ENCODE measurements at places on chromosomes 6 and 20.

- no peak for DNase-seq
Observed at GRCh38 chr20:11050350-11050749, 376.6 kb upstream of the JAG1 start.

DNA sequence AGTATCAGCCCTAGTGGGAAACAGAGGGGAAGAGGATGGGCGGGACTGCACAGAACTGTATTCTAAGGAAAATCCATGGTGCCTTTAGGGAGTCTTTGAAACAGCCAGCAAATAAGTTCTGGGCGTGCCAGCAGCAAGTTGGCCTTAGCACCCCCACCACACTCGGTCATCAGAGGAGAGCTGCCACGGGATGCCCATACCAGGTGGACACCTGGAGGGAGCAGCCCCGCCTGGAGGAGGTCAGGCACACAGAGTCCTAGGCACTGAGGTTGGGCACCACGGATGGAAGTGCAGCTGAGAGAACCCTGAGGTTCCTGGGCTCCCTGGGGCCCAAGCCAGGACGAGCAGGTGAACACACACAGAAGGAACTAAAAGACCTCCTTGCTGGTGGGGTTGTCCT is 180.8 kb upstream of the PROKR2 start:
- no peak for DNase-seq

- no peak for DNase-seq
Observed at GRCh38 chr6:159695984-159696383, 2.9 kb upstream of the SOD2 start.

DNA sequence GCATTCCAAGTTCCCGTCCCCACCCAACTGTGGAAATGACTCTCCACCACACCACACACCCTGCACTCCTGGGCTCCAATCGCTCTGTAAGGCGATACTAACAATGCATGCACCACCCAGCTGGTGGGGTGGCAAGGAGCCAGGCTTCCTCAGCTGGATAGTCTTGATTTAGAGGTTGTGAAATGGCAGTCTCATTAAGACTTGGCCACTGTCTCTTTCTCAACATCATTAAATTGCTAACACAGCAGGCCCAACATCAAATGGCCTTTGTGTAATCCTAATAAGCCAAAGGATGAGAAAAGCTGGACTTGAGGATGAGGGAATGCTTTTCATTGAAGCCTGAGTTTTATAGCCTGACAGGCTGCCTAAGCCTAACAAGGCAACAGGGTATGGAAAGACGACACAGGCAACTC is 223.7 kb downstream of the GMDS start:
- DNase-seq = no peak

GRCh38 chr6:2947445-2947844 is 23.9 kb downstream of the SERPINB6 start:
- DNase-seq = no peak

- DNase-seq = no peak
Observed at GRCh38 chr6:150915880-150916265, 50.4 kb downstream of the MTHFD1L start.

- no peak for DNase-seq
Observed at GRCh38 chr6:105459864-105460263, 57.0 kb upstream of the PREP start.

DNA sequence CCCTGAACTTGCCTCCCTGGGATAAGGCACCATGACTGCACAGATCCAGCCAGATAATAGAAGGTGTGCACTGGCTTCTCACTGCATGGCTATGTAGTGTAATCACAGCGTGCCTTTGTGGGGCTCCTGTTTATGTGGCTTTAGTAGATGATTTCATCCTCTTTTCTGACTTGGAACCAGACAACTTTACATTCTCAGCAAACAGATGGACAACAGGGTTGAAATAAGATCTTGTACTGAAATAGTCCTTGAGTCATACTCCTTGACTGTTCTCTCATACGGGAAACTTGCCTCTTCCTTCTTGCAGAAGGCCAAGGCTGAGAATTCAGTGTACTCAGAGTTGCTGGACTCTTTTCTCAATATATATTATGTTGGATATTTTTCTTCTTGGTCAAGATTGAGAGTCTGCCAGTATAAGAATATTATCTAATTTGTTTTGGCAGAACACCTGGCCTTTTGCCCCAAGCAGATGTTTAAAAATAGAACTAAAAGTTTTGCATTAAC is 25.0 kb upstream of the RNF144B start:
- DNase-seq = no peak

- no peak for DNase-seq
Observed at GRCh38 chr6:25640446-25640845, 11.6 kb upstream of the SCGN start.

DNA sequence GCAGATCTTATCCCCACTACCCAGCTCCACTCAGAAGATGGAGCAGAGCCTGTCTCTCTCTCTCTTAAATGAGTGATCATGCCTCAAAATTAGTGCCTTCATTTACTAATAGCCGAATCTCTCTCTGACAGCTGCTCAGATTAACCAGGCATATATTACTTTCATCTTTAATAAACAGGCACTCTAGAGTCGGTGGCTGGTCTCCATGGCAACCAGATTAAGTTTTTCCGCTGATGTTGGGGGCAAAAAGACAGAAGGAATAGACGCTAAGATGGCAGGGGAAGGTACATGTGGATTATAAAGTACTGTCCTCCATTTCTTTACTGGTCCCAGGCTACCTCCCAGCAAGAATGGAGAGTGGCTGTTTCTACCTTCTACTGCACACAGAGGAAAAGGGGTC is 121.6 kb downstream of the QRSL1 start:
- no peak for DNase-seq

DNA sequence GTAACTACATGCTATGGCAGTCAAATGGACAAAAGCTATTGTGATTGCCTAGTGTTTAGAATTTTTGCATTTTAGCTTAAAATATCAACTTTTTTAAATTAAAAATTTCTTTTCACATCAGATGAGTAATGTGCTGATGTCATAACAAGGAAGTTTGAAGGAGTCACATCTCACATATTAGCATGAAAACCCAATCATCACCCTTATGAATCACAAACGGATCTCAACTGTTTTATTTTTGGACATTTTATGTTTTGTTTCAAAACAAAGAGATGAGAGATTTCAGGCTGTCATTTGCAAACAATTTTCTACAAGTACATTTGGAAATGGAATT is 53.6 kb upstream of the TRERF1 start:
- DNase-seq = no peak

Data from activated T-cell treated with anti-CD3 and anti-CD28 coated beads, Interleukin-2, amount 50 U/mL, for 4 hours (primary cell).